NCI-H187 treated with DMSO at 0.1 percent for 48 hours (cell line): ENCODE measurements at places on chromosomes 1 and 21.

- no peak for DNase-seq
Observed at GRCh38 chr1:29452463-29453230, 216.3 kb downstream of the PTPRU start.

- no peak for DNase-seq
Observed at GRCh38 chr21:27802816-27803475, 836.1 kb upstream of the ADAMTS5 start.

- DNase-seq = no peak
Observed at GRCh38 chr1:63935143-63935542, 161.3 kb downstream of the ROR1 start.

GRCh38 chr21:39332175-39332574 lies 16.7 kb downstream of the HMGN1 start:
- DNase-seq = no peak

GRCh38 chr1:107141491-107142126 lies 770 bp downstream of the NTNG1 start:
- no peak for DNase-seq

GRCh38 chr1:211537253-211537652 lies 41.7 kb downstream of the SLC30A1 start:
- DNase-seq = no peak

- DNase-seq = no peak
Observed at GRCh38 chr1:171110621-171111326, 20.1 kb downstream of the FMO3 start.

GRCh38 chr21:16078382-16078781 lies 348.6 kb downstream of the USP25 start:
- no peak for DNase-seq

DNA sequence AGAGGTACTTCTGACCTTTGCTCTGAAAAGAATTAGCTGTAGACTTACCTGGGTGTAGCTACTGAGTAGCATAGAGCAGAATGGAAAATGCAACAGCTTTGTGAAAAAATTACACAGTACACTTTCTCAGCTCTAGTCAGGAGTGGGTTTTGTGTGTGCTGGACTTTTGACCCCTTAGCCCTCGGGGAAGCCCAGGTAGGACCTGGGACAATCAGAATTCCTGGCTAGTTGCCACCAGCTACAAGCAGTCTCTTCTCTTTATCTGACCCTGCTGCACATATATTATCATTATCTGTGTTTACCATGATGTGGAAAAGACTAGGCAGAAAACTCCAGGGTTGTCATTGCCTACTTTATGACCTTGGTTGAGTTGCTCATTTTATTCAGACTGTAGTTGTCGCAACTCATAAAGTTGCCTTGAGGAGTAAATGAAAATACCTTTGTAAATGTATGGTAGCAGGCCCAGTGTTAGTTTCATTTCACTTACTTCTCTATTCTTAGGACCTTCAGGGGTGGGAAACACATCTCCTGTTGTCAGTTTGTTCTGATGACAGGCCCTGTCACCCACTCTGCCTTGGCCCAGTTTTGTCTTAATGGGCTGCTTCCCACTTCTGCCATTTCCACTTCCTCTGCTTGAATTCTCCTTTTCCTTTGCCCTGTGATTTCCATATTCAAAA lies 5.4 kb downstream of the NEK7 start:
- DNase-seq = no peak

GRCh38 chr21:31255896-31256295 lies 88.2 kb downstream of the TIAM1 start:
- DNase-seq = no peak

DNA sequence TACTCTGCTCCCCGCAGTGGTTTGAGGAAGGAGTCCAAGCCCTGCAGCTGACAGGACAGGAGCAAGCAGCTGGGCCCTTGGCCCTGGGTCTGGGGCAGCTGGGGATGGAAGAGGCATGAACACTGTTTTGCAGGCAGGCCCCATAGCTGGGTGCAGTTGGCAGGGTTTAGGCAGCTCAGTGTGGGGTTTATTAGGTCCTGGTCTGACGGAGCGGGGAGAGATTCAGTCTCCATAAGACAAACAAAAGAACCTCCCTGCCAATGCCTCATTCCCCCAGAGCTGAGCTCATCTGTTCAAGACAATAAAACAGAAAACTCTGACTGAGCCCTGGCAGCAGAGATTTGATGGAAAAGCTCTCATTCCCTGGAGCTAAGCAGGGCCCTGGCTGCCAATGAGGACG lies 37.3 kb downstream of the OLFML2B start:
- DNase-seq = no peak

GRCh38 chr1:32761253-32761877 lies 55.8 kb downstream of the YARS1 start:
- DNase-seq = no peak

DNA sequence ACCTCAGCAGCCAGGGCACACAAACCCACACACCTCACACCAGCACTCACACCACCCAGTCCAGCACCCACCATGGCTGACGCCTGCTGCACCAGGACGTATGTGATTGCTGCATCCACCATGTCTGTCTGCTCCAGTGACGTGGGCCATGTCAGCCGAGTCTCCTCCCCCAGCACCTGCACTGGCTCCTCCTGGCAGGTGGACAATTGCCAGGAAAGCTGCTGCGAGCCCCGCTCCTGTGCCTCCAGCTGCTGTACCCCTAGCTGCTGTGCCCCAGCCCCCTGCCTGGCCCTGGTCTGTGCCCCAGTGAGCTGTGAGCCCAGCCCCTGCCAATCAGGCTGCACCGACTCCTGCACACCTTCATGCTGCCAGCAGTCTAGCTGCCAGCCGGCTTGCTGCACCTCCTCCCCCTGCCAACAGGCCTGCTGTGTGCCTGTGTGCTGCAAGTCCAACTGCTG lies at the start of gene KRTAP10-8:
TSS of gene KRTAP10-8 (plus strand) at position 51 of the 458 bp plus-strand sequence. CDS start at position 73, 22 bp downstream.
- no peak for DNase-seq

- no peak for DNase-seq
Observed at GRCh38 chr21:45334591-45335081, 46.9 kb upstream of the POFUT2 start.

GRCh38 chr1:43753422-43753821 lies 46.1 kb downstream of the ST3GAL3 start:
- no peak for DNase-seq

GRCh38 chr1:79042539-79042938 lies 36.0 kb upstream of the ADGRL4 start:
- no peak for DNase-seq

DNA sequence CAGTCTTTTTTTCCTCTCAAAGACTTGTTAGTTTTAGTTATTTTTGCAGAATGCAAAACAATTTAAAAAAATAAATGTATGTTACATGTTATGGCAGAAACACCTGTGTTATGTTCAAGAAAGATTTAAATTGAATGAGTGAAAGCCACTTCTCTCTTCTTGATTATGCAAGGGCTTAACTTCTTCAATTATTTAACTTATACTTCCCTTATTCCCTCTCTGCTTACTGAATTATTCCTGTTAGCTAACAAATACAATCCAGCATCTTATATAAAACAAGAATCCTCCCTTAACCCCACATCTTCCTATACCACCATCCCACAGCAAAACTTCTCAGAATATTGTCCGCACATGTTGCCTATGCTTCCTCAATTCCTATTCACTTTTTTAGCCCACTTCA lies 10.7 kb upstream of the FCER1A start:
- DNase-seq = no peak

GRCh38 chr1:240462766-240463395 lies 149.1 kb downstream of the GREM2 start:
- DNase-seq = no peak

- no peak for DNase-seq
Observed at GRCh38 chr21:44445145-44445812, 10.0 kb upstream of the LRRC3 start.

DNA sequence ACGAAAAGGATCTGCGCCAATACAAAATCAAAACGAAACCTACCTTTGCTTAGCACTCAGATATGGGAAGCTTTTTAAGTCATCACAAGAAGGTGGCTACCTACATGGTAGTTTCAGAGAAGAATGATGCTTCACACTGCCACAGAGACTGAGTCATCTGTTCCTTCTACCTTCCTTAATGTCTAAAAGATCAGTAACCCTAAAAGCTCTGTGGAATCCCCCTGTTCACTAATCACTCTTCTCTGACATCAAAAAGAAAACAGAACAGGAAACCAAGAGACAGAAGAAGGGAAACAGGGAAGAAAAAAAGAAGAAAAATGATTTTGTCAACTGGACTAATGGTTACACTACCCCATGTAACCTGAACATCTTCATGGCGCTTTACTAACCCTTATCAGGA lies 177.2 kb downstream of the SMYD3 start:
- DNase-seq = no peak

DNA sequence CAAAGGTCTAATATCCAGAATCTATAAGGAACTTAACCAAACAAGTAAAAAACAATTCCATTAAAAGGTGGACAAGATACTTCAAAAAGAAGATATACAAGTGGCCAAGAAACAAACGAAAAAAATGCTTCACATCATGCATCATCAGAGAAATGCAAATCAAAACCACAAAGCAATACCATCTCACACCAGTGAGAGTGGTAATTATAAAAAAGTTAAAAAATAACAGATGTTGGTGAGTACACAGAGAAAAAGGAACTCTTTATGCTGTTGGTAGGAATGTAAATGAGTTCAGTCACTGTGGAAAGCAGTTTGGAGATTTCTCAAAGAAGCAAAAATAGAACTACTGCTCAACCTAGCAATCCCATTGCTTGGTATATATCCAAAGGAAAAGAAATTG lies 218.6 kb downstream of the SLC44A5 start:
- DNase-seq = no peak

- no peak for DNase-seq
Observed at GRCh38 chr1:200409203-200409760, 554 bp downstream of the ZNF281 start.

DNA sequence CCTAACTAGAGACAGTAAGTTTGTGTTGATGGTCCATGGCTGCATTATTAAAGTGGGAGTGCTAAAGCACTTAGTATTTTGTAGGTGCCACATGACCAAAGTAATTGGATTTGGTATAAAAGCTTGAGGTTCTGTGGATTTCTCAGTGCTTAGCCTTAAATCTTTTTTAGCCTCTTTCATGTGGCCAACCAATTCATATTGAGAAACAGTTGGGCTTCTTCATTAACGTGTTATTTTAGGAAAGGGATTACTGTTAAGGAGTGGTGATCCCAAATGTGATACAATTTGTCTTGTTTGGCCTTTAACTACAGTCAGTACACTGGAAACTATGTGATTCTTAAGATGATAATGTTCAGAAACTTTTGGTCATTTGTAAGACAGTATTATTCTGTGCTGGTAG lies 25.5 kb downstream of the MAN1A2 start:
- DNase-seq = no peak

- no peak for DNase-seq
Observed at GRCh38 chr1:201260236-201260590, 23.1 kb upstream of the PKP1 start.

DNA sequence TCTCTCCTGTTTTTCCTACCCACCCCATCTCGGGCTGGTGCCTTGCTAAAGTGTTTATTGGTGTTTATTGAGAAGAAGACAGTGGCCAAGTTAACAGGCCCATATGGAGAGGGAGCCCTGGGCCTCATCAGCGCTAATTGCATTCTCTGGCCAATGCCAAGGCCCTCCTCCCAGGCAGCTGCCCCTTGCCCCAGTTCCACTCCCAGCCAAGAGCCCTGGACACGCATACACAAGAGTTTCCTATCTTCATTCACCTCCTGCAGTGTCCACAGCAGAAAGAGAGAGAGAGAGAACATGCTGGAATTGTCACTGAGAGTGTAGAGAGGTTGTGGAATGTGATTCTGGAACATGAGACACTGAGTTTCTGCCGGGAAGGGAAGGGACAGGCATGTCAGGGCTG lies 25.4 kb upstream of the VWA5B1 start:
- DNase-seq = no peak

- DNase-seq = no peak
Observed at GRCh38 chr1:176559474-176559873, 96.5 kb downstream of the PAPPA2 start.

GRCh38 chr1:234710936-234711724 lies 101.2 kb upstream of the IRF2BP2 start:
- no peak for DNase-seq

DNA sequence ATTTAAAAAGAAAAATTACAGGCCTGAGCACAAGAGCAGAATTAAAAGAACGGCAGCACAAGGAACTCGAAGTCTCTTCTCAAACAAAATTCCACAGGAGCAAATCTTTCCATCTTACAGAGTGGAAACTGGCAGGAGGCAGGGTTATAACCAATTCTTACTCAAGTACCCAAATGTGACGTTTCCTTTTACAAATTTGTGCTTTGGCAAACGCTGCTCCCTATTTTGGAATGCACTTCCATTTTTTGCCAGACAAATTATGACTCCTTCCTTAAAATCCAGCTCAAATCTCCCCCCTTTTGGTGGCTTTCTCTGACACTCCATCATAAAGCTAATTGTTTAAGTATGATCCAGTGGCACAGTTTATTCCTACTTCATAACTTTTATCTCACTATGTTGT lies 7.8 kb downstream of the ERI3 start:
- DNase-seq = no peak

GRCh38 chr1:112651205-112651604 lies 23.3 kb upstream of the MOV10 start:
- no peak for DNase-seq

DNA sequence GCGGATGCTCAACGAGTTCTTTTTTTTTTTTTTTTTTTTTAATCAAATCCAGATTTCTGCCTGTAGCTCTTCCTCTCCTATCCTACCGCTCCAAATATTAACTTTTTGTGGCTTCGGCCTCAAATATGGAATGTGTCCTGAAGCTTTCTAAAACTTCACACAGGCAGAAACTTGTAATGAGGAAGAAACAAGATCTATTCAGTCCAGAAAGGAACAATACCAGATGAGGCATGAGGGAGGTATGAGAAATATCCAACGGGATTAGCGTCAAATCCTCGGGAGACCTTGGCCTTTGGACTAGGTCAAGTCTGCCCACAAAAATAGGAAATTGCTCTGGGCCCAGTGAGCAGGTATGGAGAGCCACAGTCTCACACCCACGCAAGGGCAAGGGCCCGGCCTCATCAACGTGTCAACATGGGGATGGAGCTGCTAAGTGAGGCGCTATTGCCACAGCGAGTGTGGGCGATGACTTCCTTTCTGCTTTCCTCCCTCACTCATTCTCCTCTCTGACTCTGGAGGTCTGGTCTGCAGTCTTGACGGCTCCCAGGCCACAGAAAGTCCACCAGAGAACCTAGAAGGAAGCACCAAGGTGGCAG lies 66.6 kb downstream of the BCAR3 start:
- no peak for DNase-seq

DNA sequence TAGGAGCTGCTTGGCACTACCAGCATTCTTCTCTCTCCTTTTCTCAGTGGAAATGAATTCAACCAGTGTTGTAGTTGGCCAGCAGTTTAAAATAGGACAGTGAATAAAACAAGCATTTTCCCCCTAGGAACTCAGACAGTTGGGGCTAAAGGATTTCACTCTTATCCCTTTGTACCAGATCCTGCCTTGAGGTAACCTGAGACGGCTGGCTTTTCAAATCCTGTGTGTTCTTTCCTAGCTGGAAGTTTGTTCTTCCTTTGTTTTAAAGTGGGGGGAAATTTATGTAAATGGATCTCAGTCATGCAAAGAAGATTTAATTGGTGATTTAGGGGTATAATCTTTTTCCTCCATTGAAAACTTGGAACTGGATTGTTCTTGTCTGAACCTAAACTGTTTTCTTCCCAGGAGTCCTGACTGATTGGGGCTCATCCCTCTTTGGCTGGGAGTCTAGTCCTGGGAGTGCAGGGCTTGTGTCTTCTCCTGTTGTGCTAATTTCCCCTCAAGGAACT lies 23.3 kb downstream of the ZP4 start:
- DNase-seq = no peak
